ENCODE measurements at places on chromosomes 4 and X. TPM values are rescaled to one million over a fixed set of nuclear protein-coding genes. Genes with fewer than 3 reads are reported as not detected.

UGT2B11 gene
- total RNA-seq = not detected

GPR143 gene
- 5.3 TPM for total RNA-seq

USP27X gene
- total RNA-seq = 3.9 TPM

LNX1 gene
- 0.76 TPM for total RNA-seq

RBM46 gene
- 0.10 TPM for total RNA-seq

MAGEE2 gene
- not detected for total RNA-seq

MMRN1 gene
- total RNA-seq = 1,432 TPM

ACOT9 gene
- total RNA-seq = 86.2 TPM

L1CAM gene
- 0.19 TPM for total RNA-seq

MAP7D2 gene
- total RNA-seq = 0.38 TPM

GDPD2 gene
- not detected for total RNA-seq

Data from vein endothelial cell (primary cell).